ENCODE measurements at places on chromosomes 2 and 18.

DNA sequence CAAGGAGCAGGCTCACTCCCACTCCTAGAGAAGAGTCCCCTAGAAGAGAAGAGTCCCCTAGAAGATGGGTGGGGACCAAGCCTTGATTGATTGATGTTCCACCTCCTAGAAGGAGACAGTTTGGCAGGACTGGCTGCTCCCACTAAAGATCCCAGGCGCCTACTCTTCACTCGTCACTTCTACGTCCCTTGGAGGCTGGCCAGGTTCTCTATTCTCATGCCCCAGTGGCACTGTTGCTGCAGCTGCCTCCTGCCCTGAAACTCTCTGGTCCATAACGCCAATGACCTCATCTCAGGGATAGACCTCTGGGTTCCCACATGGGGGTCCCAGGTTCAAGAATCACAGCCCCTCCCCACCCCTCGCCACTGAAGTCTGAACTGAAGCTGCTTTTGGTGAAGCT lies 2.5 kb upstream of the SP140L start:
- no peak for DNase-seq

DNA sequence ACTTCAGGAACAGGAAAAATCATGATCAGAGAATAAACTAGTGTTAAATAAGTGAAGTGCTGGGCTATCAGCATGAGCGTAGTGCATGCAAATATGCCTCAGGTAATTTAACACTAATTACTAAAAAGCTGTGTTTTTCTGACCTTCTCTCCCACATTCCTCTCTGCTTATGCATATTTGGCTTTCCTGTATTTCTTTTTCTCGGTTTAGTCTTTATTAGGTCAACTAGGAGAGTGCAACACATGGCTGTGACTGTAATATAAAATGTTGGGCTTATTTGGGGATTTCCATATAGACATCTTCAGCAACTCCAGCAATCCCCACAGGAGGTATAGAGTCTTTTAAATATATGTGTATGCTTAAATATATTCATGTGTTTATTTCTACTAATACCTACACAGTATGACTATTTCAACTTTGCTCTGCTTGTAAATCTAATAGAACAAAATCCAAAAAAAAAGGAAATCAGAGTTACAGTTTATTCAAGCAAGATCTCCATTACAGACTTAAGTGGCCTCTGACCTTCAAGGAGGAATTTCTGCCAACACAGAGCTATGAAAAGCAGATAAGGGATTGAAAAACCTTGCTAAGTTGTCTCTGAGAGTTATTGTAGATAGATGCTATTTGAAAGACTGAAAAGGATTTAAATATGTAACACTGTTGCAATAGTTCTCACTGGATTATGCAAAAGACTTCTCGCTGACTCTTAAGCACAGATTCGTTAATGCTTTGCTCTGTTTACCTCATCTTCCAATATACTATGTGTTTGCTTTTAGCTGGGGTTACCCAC lies 359.5 kb upstream of the RGPD4 start:
- DNase-seq: no peak

DNA sequence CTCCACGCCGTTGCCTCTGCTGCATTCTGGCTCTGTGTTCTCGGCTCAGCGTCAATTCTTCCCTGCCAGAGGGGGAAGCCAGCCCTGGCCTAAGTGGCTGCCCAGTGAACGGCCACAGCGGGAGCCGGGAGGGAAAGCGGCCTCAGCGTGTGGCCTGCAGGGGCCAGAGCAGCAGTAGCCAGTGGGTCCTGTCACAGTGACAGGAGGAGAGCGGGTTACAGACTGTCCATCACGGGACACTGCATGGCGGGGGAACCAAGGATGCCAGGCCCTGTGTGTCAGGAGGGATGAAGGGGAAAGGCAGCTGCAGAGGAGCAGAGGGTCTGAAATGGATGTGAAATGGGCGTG lies 39.7 kb downstream of the PDIA6 start:
- DNase-seq: no peak

- no peak for DNase-seq
Observed at GRCh38 chr2:219416938-219417337, 1.2 kb upstream of the DES start.

GRCh38 chr2:163591461-163591860 lies 144.3 kb downstream of the FIGN start:
- no peak for DNase-seq

- DNase-seq: no peak
Observed at GRCh38 chr18:45688833-45689232, 35.1 kb upstream of the SLC14A1 start.

GRCh38 chr2:200254773-200255172 lies 51.7 kb upstream of the SPATS2L start:
- no peak for DNase-seq

All from stimulated activated CD8-positive, alpha-beta memory T cell treated with anti-CD3 and anti-CD28 coated beads, Interleukin-7, amount 100 ng/mL, for 24 hours (primary cell).